Heart left ventricle (tissue), 16 donors: ENCODE measurements at places on chromosomes 5 and 9. TPM values are rescaled to one million over a fixed set of nuclear protein-coding genes. Genes with fewer than 3 reads are reported as not detected.

RETREG1 gene
- polyA plus RNA-seq, result 24.5 TPM

SPATA31A3 gene
- not detected for polyA plus RNA-seq

TSSK1B gene
- not detected for polyA plus RNA-seq

DNA sequence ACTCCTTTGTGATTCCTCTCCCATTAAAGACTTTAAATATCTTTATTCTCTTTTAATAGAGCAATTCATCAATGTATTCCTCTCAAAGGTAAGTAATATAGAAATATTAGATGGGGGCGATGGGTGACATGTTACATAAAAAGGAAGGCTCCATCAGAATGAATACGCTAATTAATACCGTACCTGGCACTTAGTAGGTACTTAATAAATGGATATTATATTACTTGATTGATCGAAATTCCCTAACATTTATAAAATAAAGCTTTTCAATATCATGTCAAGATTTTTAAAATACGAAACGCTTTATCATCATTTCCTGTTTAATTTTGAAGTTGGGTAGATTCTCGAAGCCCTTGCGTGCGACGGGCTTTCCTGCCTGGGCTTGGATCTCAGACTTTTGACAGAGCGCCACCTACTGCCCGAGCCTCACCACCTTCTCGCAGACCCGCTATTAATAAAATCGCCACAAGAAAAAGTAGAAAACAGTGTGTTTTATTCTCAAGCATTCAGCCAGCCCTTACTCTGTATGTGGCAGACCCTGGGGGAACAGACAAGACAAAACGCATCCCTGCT lies 99.4 kb downstream of the C5orf15 start:
- no peak overlapping the region for H3K27ac ChIP-seq
- DNase-seq, result peak; percentile 71
- H3K4me1 ChIP-seq, result no peaks in the 10 kb centered on the region
- H3K36me3 ChIP-seq, result no peaks in the 10 kb centered on the region

- peak; percentile 58 for DNase-seq
- H3K36me3 ChIP-seq, result no peaks in the 10 kb centered on the region
- no peak overlapping the region for H3K27ac ChIP-seq
- H3K27me3 ChIP-seq, result no peaks in the 10 kb centered on the region
Observed at GRCh38 chr9:132114102-132114707, 34.5 kb upstream of the MED27 start.

GRCh38 chr5:126003309-126003708 lies 419.9 kb upstream of the GRAMD2B start:
- H3K4me3 ChIP-seq, result no peak overlapping the region
- H3K27ac ChIP-seq, result peak overlapping the region; percentile 46
- H3K36me3 ChIP-seq, result no peaks in the 10 kb centered on the region
- no peaks in the 10 kb centered on the region for H3K27me3 ChIP-seq
- peaks cover 9% of the 10 kb centered on the region for H3K4me1 ChIP-seq
- DNase-seq, result peak; percentile 37

DNA sequence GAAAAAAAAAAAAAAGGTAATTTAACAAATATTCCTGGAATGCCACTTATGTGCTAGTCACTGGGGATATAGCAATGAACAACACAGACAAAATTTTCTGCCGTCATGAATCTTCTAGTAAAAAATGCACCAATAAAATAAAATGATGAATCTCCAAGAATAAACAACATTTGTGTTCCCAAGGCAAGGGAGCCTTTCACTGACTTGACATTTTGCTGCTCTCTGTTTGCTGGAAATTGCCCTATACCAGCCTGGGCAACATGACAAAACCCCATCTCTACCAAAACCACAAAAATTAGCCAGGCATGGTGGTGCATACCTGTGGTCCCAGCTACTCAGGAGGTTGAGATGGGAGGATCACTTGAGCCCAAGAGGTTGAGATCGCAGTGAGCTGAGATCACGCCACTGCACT lies 64.5 kb upstream of the ERBIN start:
- H3K27me3 ChIP-seq, result no peaks in the 10 kb centered on the region
- no peak overlapping the region for H3K4me3 ChIP-seq
- no peak overlapping the region for H3K27ac ChIP-seq
- H3K4me1 ChIP-seq, result no peaks in the 10 kb centered on the region
- H3K36me3 ChIP-seq, result no peaks in the 10 kb centered on the region
- no peak for DNase-seq

- H3K36me3 ChIP-seq, result no peaks in the 10 kb centered on the region
- H3K4me1 ChIP-seq, result peaks cover 3% of the 10 kb centered on the region
- DNase-seq, result peak; percentile 64
- no peak overlapping the region for H3K27ac ChIP-seq
- H3K27me3 ChIP-seq, result no peaks in the 10 kb centered on the region
Observed at GRCh38 chr9:87342743-87343142, 154.9 kb upstream of the DAPK1 start.

DNA sequence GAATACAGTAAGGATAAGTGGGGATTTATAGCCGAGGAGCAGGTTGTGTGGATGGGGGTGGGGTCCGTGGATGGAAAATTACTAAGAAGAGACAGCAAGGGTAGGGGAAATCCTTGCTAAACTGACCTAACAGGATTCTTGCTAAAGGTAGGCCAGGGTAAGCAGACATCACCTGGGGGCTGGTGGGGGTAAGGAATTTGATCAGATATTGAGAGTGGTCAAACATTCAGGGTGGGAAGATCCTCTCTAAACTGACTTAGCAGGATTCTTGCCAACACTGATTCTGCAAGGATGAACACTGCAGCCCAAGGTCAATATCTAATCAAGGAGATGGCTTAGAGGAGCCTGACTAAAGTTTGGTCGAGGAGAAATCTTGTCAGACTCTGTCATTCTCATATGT lies 2.7 kb upstream of the PLGRKT start:
- H3K4me1 ChIP-seq, result peaks cover 14% of the 10 kb centered on the region
- H3K27ac ChIP-seq, result no peak overlapping the region
- H3K36me3 ChIP-seq, result peaks cover 8% of the 10 kb centered on the region
- H3K27me3 ChIP-seq, result no peaks in the 10 kb centered on the region
- no peak for DNase-seq

- no peaks in the 10 kb centered on the region for H3K4me1 ChIP-seq
- DNase-seq, result no peak
- H3K36me3 ChIP-seq, result no peaks in the 10 kb centered on the region
- no peak overlapping the region for H3K4me3 ChIP-seq
Observed at GRCh38 chr5:180170810-180171567, 38.0 kb downstream of the RASGEF1C start.

DNA sequence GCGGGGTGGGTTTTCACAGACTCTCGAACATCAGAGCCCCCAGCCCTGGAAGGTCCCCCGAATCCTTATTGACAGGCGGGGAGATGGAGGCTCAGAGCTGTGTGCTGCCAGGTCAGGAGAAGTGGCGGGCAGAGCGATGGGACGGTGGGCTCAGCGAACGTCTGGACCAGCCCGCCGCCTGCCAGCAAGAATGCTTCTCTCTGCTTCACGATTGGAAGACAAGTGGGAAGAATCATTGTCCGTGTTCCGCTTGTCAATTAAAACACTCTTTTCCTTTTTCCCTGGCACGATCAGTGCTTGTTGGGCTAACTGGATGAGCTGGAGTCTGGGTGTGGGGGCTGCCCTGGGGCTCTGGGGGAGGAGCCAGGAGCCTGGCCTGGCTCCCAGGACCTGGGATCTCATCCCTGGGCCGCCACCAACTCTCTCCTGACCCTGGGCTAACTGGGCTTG lies 1.6 kb downstream of the COL5A1 start:
- H3K27ac ChIP-seq, result peak overlapping the region; percentile 87
- H3K4me1 ChIP-seq, result peaks cover 15% of the 10 kb centered on the region
- no peaks in the 10 kb centered on the region for H3K36me3 ChIP-seq
- H3K27me3 ChIP-seq, result peaks cover 4% of the 10 kb centered on the region
- peak overlapping the region; percentile 79 for H3K4me3 ChIP-seq

DNA sequence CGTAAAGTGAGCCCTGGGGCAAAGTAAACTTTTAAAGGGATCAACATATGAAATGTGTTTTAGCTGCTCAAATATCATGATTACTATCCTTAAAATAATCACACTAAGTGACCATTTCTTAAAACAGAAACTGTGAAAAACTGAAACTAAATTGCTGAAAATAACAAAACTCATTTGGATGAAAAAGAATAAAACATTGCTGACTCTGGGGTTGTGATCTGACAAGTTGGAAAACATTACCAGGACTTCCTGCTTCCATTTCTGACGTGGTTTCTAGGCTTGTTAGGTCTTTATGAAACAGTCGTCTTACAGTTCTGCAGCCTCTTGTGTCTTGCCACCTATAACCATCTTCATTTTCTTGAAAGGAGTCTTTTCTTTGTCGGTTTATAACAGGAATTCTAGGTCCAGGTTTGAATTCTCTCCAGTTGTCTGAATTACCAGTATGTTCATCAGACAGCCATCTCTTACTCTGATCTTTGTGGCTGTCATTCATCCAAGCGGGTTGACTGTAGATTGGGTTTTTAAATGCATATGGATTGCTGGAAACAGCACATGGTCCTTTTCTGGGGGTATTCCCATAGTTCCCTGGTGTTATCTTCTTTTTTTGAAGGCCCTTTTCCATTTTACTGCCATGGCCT lies 1.7 kb downstream of the TUT7 start:
- no peaks in the 10 kb centered on the region for H3K27me3 ChIP-seq
- DNase-seq, result no peak
- H3K4me3 ChIP-seq, result peak overlapping the region; percentile 99
- no peaks in the 10 kb centered on the region for H3K36me3 ChIP-seq
- peaks cover 27% of the 10 kb centered on the region for H3K4me1 ChIP-seq

DNA sequence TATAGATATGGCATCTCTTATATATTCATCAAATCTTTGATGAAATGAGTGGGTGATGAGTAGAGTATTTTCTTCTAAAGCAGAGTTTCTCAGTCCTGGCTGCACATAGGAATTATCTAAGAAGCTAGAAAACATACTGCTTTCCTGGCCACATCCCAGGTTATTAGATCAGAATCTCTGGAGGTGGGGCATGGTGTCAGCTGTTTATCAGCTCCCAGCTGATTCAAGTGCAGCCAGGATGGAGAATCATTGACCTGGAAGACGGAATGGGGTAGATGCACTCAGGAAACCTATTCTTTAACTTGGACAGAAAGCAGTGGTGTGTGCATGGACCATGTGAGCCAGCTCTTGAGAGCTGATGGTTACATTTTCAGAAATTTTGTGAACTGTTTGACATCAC lies 108.1 kb upstream of the IL6ST start:
- H3K27ac ChIP-seq, result no peak overlapping the region

DNA sequence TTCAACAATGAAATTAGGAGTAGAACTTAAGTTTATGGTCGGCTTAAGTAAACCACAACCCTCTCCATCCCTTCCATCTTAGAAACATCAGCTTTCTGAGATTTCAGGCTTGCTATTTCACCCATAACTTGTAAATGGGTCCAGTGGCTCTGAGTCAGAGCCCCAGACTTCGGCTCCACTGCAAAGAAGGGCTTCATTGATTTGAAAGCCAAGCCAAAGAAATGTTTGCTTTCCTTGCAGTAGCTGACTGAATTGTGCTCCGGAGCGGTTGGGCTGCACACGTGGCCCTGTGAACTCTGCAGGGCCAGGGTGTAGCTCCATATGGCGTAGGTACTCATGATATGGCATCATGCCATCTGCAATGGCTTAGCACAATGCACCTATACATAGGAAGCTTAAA lies 57.0 kb downstream of the NREP start:
- no peaks in the 10 kb centered on the region for H3K36me3 ChIP-seq
- no peak overlapping the region for H3K27ac ChIP-seq
- H3K27me3 ChIP-seq, result no peaks in the 10 kb centered on the region
- DNase-seq, result no peak
- H3K4me3 ChIP-seq, result no peak overlapping the region

DNA sequence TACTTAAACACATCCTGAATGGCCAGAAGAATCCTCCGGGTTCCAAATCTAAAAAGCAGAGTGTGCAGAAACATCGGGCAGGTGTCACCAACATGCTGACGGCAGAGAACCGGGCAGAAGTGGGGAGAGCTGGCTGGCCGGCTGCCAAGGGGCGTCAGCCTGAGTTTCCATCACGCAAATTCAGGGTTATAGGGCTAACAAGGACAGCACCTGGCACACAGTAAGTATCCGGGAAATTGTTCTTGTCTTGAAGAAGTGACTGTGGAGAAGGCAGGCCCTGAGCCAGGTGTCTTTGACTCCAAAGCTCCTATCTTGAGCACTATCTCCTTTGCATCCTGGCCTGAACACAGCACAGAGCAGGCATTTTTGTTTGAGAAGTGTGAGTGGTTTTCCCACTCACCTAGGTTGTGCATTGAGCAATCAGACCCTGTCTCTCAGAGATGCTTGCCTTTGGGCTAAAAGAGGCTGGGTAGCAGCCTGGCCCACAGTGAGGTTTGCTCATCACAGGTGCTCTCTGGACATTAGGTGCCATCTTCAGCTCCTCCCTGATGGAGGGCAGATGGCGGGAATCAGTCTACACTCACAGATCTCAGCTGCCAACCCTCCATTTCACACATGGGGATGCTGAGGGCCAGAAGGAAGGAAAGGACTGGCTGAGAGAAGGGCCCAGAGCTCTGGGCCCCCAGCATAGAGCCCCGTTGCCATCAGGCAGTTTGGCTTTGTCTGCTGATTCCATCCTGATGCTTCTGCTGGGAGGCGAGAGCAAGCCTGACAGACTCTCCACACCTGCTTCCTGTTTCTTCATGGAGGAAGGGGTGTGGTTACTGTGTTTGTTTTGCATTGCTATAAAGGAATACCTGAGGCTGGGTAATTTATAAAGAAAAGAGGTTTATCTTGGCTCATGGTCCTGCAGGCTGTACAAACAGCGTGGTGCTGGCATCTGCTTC lies 52.8 kb downstream of the WHRN start:
- no peaks in the 10 kb centered on the region for H3K27me3 ChIP-seq
- H3K27ac ChIP-seq, result no peak overlapping the region
- no peaks in the 10 kb centered on the region for H3K4me1 ChIP-seq
- no peaks in the 10 kb centered on the region for H3K36me3 ChIP-seq

DNA sequence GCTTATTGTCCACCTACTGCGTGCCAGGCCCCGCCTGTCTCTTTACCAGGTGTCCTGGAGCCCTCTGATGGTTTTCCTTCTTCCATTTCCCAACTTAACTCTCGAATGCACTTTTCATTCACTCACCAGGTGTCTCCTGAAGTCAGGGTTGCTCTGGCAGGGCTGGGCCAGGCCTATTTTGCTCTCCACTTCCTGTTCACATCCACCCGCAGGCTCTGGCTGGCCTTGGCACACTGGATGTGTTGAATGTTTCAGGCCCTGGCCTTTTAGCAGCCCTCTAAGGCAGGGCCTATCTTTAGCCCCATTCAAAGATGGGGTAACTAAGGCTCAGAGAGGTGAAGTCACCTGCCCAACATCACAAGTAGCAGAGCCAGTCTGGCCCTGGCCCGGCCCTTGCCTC lies 16.4 kb downstream of the LRRC8A start:
- H3K27me3 ChIP-seq, result no peaks in the 10 kb centered on the region
- peaks cover 50% of the 10 kb centered on the region for H3K36me3 ChIP-seq
- no peak overlapping the region for H3K4me3 ChIP-seq

DNA sequence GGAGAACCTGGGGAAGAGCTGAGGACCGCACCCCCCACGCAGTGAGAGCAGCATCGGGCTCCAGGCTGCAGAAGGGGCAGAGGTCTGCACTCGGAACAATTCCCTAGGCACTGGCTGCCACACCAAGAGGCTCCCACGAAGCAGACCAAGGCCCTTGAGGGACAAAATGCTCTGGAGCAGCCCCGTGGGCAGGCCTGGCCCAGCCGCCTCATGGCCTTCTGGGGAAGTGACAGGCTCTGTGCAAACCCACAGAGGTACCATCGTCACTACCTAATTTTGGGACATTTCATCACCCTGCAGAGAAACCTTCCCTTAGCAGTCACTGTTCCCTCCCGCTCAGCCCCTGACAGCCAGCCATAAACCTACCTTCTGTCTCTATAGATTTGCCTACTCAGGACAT lies 15.9 kb downstream of the FBXW5 start:
- no peaks in the 10 kb centered on the region for H3K27me3 ChIP-seq
- peak overlapping the region; percentile 42 for H3K4me3 ChIP-seq
- peaks cover 30% of the 10 kb centered on the region for H3K4me1 ChIP-seq
- peaks cover 27% of the 10 kb centered on the region for H3K36me3 ChIP-seq
- H3K27ac ChIP-seq, result peak overlapping the region; percentile 74

GRCh38 chr9:93895535-93895934 lies 59.6 kb downstream of the BARX1 start:
- no peak overlapping the region for H3K27ac ChIP-seq
- no peak overlapping the region for H3K4me3 ChIP-seq
- no peaks in the 10 kb centered on the region for H3K27me3 ChIP-seq
- no peaks in the 10 kb centered on the region for H3K4me1 ChIP-seq
